Uterus (tissue), 4 donors: ENCODE measurements at places on chromosomes 16 and 17.

GRCh38 chr16:78510496-78510895 lies 411.0 kb downstream of the WWOX start:
- no peak for DNase-seq

GRCh38 chr17:82740906-82741759 lies 5.7 kb downstream of the FN3K start:
- DNase-seq: no peak

DNA sequence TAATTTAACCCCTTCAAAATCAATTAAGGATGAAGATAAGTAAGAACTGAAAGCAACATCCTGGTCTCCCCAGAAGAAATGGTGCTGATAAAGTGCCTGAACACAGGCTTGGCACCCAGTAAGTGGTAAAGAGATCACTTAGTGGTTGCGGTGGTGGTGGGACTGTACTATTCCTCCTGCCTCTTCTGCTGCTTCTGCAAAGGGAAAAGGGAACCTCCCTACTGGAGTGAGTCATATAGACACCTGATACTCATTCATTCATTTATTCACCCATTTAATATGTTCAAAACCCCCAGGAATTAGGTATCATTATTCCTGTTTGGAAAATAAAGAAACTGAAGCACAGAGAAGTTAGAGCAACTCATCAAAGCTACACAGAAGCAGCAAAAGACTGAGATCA lies 60.6 kb downstream of the CDYL2 start:
- DNase-seq: no peak

- no peak for DNase-seq
Observed at GRCh38 chr17:60524463-60525327, 1.3 kb downstream of the APPBP2 start.

DNA sequence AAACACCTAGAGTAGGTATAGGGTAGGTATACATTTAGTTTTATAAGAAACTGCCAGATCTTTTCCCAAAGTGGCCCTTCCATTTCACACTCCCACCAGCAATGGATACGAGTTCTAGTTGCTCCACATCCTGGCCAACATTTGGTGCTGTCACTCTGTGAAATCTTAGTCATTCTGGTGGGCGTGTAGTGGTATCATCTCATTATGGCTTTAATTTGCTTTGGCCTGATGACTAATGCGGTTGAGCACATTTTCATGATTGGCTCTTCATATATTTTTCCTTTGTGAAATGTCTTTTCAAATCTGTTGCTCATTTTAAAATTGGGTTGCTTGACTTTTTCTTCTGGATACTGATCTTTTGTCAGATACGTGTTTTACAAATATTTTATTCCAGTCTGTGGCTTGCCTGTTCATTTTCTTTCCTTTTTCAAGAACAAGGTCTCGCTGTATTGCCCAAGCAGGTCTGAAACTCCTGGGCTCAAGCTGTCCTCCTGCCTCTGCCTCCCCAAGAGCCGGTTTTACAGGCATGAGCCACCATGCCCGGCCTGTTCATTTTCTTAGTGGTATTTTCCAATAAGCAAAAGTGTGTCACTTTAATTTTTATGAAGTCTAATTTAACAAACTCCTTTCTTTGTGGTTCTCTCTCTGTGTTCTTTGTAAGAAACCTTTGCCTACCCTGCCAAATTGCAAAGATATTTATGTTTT lies 192.4 kb downstream of the SEC14L1 start:
- no peak for DNase-seq

GRCh38 chr16:24409045-24409444 lies 130.3 kb upstream of the RBBP6 start:
- no peak for DNase-seq

DNA sequence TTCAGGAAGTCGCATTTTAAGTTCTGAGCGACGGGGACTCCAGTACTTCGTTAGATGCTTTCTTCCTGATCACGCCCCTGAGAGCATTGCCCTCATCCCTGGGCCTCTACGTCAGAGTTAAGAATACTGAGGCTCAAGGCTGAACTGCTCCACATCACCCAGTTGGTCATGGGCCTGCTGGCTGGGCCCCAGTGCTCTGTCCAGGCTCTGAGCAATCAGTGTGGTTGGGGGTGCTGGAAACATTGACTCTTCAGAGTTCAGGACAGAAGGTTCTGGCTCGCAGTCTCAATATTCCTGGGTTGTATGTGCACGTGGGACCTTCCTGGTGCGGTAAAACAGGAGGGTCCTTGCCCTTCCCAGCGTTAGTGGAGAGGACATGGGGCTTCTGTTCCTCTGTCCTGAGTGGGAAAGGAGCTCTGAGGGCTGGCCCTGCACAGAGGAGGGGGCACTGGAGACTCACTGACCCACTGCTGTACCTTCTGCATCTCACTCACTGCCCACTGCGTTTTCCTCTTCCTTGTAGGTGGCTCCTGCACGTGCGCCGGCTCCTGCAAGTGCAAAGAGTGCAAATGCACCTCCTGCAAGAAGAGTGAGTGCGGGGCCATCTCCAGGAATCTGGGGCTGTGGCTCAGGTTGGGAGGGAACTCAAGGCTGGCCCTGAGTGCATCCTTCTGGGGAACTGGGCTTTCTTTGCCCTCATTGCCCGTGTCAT lies 518 bp downstream of the MT1E start:
- peak; percentile 76 for DNase-seq

DNA sequence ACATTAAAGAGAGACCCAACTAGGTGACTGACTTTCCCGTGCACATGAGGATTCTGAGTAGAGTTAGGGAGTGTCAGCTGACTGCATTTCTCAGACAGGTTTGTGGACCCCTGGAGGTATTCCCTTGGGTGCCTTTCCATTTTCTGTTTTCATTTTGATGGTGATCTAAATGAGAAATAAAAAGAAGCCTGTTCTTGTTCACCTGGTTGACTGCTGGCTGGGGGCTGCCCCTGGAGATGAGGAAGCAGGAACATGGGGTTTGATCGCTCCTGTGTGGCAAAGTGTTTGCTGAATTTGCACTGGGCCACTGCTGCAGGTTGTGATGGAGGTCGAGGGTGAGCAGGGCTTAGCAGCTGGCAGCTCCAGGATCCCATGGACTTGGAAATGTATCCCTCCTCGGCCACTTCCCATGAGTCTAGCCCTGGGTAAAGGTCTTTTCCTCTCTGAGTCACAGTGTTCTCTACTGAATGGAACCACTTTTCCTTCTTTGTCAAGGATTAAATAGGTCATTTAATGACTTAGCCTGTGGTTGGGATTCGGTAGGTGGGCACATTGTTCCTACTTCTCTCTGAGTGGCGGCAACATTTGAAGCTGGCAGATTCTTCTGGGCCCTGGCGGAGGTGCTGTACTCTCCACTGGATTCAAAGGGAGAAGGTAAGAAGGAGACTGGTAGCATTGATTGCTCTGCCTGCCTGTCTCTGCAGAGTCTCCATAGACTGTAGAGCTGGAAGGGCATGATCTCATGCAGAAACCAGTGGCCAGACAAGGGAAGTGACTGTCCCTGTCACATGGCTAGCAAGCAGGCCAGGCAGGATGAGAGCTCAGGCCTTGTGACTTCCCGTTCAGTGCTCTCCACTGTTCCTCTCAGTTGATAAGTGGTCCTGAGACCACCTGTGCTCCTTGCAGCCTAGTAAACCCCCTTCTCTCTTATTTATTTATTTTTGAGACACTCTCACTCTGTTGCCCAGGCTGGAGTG lies 17.9 kb downstream of the SNX29 start:
- no peak for DNase-seq

DNA sequence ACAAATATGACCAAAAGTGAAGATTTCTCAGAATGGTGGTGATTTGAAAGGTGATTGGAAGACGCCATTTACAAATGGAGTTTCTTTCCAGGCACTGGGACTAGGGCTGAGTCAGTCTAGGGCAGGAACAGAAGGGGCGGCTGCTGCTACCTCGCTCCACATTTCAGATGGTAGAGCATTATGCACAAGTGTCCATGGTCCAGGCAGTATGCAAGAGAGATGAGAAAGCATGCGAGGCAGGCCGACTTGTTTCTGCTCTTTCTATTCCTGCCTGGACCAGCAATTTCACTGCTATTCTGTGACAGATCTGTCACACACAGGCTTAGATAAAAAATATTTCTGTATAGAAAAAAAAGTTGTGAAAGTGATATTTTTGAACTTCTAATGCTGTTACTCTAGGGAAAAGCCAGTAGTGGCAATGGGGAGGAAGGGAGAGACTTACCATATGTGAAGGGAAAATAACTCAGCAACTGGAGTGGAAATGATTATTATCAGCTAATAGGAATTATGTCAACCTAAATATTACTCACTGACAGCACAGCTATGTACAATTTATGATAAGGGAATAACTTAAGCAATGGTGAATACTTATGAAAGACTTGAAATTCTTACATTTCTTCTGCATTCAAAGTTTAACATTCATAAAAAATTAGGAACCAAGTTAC lies 134.7 kb upstream of the NETO2 start:
- DNase-seq: no peak

DNA sequence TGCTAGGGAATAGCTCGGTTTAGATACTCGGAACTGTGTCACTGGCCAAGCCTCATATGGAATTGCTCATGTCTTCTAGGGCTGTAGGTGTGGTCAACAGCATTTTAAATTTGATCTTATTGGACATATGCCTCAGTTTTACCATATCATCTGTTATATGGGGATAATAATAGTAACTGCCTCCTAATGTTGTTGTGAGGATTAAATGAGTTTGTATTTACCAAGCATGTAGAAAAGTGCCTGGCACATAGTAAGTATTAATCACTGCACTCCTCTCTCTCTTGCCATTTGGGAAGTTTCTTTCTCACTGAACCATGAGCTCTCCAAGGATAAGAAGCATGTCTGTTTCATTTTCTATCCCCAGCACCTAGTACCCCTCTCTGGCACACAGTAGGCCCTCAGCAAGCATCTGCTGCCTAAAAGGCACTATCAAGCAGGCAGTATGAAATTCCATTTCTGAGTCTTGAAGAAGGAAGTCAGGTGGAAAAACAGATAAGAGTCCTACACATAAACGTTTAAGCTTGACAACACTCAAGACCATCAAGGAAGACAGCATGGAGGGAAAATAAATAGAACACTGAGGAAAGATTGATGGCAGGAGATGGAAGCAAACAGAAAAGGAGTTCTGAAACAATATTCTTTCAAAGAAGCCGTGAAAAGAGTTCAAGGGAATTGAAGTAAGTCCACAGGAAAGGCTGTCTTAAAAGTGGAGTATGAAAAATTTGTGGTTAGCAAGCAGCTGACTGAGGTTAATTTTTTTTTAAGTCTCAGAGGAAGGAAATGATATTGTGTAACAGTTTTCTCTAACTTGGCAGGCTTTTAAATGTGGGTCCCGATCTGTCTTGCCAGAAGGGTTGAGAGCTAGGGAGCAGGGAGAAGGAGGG lies 2.2 kb upstream of the ATP6V0A1 start:
- no peak for DNase-seq

DNA sequence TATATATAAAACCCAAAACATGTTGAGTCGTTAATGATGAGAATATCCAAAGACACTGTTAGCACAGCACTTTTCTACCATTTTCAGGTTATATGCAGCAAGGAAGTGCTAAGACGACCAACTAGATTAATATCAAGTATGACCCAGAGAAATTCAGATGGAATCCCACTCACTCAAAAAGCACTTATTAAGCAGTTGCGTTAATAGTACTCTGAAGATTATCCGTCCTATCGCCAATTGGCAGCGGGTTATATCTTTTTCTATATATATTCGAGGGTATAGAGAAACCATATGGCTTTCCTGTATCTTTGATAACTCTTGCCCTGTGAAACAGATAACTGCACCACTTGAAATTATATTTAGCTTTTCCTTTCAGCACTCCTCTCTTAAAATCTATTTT lies 1.1 kb downstream of the CRLF3 start:
- DNase-seq: no peak

GRCh38 chr17:62300697-62301096 lies 79.7 kb upstream of the EFCAB3 start:
- no peak for DNase-seq

DNA sequence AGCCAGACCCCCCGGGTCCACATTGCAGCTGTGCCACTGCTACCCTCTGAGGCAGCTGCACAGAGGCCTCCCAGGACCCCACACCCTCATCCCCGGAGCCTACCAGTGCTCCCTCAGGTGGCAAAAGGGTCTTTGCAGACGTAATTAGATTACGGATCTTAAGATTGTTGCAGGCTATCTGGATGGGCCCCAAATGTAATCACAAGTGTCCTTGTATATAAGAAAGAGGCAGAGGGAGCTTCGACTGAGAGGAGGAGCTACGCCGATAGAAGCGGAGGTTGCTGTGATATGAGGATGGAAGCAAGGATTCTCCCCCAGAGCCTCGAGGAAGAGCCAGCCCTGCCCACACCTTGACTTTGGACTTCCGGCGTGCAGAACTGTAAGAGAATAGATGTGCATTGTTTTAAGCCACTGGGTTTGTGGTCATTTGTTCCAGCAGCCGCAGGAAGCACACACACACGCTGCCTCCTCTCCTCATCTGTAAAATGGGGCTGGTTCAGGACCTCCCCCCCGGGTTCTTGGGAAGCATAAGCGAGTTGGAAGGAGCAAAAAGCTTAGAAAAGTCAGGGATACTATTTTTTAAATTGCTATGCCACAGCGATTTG lies 10.5 kb upstream of the RAI1 start:
- DNase-seq: no peak

DNA sequence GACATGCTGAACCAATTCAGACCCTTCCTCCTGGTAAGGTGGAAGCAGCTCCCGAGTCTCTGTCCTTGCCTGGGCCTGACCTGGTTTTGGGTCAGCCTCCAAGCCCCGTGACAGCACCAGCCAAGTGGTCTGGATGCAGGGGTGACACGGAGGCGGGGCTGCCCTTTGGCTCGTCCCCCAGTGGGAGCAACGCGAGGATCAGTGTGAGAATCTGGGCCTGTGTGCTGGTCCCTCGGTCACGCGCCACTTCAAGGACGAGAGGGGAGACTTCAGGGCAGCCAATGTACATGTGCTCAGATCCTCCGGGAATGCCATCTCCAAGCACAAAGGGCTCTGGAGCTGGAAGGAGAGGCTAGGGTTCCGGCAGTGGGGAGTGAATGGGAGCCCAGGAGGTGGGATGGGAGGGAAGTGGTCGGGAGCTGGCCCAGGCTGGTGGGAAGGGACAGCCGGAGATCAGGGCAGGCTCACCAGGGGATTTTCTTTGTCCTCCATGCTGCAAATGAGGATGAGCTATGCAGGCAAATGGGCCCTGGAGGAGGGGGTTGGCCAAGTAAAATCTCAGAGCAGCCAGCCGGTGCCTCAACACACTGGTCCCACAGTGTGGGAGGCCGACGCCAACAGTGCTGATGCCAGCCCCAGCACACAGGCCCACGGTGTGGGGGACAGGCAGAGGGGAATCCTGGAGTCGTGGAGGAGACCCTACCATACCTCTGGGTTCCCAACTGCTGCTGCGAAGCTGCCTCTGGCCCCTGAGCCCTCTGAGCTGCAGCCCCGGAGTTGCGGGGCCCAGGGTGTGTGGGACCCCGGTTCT lies 4.2 kb upstream of the NDRG4 start:
- DNase-seq: no peak

DNA sequence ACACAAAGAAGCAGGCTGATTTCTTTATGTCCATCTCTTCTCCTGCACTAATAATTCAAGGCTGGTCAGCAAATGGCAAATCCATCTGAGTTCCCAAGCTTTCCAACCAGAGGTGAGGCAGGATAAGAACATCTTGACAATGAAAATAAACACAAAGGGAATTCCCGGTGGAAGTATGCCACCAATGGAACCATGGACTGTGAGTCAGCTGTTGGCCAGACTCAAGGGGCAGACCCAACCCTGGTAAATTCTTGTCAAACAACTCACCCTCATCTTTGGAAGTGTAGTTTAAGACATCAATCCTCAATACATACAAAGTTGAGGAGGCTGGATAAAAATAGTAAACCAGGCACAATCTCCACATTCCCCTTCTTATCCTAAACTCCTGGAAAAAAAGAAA lies 74.3 kb upstream of the CES5A start:
- no peak for DNase-seq
